ENCODE measurements at places on chromosomes 2 and 18.

DNA sequence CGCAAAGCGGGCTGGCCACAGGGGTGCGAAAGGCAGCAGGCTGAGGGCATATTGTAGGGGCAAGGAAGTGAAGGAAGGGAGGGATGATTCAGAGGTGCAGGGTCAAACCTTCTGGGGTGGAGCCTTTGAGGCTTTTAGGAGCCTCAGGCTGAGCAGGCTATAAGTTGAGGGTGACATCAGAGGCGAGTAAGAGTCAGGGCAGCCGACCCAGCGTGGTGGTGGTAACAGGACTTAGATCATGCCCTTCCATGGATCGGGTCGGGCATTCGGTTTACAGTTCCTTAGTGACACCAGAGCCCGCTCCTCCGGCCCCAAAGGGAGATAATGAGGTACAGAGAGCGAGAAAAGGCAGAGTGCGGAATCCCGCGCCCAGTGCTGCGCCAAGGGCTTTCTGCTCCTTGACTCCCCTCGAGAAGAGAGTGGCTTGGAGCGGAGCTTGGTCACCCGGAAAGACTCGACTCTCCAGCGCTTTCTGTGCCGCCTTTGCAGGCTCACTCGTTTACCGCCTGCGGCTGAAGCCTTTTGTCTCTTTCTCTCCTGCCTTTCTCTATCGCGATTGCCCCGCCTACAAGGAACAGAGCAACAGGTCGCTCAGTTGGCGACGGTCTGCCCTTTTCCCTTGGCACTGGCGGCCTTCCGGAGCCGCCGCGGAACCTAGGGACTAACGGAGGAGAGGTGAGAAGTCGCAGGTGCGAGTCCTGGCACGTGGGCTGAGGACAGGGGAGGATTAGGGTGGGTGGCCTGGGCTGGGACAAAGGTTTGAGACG, 720 bp downstream of the LBX2 start:
- no peak for DNase-seq

- no peak for DNase-seq
These were observed 8.6 kb downstream of the SNRNP27 start for GRCh38 chr2:69902213-69902922.

GRCh38 chr2:40353231-40353630, 98.7 kb downstream of the SLC8A1 start:
- DNase-seq: no peak

GRCh38 chr2:240229603-240230235, 89.3 kb upstream of the OTOS start:
- DNase-seq: no peak

- no peak for DNase-seq
These were observed 5.0 kb downstream of the RFX8 start for GRCh38 chr2:101469863-101470262.

DNA sequence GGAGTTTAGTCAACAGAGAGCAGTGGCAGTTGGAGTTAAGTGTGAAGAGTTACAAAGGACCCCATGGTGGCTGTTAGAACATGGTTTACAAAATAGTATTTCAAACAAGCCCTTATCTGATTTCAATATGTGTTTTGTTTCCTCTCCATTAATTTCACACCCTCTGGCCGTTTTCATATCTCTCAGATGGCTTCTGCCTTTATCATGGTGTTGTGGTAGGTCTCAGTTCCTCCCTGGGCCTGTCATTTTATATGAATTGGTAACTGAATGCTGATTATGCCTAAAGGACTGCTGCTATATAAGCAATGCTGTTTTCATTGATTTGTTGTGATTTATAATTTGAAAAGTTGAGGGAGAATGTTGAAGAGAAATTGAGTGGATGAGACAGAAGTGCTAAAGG, 686.7 kb downstream of the NYAP2 start:
- DNase-seq: no peak

DNA sequence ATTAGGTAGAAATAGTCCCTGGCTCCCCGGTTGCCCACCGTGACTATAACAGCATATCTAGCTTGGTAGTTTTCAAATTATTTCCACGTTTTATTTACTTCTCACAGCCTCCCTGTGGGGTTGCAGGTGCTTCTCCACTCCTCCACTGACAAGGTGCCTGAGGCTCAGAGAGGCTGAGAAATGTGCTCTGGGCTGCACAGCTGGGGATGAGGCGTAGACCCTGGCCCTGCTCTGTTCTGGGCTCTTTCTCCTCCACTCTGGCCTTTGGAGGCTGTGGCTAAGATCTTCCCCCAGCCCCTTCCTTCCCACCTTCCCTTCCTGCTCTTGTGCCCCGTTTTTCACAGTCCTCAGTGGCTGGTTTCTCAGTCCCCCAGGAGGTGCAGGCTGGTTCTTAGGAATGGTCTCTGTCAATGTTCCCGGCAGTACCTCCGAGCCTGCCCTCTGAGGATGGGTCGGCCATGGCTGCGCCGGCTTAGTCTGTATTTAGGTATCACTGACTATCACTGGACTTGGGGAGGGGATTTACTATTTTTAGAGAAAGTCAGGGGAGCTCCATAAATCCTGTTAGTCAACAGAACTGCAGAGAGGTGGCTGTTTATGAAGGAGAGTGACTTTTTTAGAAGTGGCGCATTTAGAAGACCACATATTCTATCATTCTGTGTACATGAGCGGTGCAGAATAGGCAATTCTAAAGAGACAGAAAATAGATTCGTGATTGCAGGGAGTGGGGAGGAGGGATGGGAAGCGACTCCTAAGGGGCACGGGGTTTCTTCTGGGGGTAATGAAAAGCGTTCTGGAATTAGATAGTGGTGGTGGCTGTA, 35.0 kb downstream of the HPCAL1 start:
- no peak for DNase-seq

GRCh38 chr2:46163804-46164528, 133.2 kb upstream of the EPAS1 start:
- DNase-seq: no peak

GRCh38 chr2:199186301-199186751, 271.4 kb downstream of the SATB2 start:
- DNase-seq: no peak

DNA sequence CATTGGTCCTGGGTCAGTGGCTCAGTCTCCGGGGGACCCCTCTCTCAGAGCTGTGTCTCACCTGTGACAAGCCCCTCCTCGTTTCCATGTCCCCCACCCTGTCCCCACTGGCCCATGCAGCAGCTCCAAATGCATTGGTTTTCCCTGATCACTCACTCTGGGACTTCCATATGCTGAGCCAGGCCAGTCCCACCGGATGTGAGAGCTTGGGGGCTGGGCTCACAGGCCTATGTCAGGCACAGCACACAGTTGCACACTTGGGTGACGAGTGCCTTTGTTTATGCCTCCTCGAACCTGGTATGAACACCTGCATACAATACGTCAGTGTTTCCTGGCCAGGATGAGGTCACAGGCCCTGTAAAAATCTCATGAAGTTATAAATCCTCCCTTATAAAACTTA, 232.5 kb downstream of the TFCP2L1 start:
- DNase-seq: no peak

- peak; percentile 93 for DNase-seq
These were observed 7.7 kb upstream of the YWHAQ start for GRCh38 chr2:9638532-9638931.

GRCh38 chr2:160463245-160463644, 30.4 kb downstream of the RBMS1 start:
- DNase-seq: no peak

- no peak for DNase-seq
These were observed 8.8 kb downstream of the ATIC start for GRCh38 chr2:215320679-215321078.

- DNase-seq: no peak
These were observed 702 bp downstream of the OLA1 start for GRCh38 chr2:174247474-174248186.

DNA sequence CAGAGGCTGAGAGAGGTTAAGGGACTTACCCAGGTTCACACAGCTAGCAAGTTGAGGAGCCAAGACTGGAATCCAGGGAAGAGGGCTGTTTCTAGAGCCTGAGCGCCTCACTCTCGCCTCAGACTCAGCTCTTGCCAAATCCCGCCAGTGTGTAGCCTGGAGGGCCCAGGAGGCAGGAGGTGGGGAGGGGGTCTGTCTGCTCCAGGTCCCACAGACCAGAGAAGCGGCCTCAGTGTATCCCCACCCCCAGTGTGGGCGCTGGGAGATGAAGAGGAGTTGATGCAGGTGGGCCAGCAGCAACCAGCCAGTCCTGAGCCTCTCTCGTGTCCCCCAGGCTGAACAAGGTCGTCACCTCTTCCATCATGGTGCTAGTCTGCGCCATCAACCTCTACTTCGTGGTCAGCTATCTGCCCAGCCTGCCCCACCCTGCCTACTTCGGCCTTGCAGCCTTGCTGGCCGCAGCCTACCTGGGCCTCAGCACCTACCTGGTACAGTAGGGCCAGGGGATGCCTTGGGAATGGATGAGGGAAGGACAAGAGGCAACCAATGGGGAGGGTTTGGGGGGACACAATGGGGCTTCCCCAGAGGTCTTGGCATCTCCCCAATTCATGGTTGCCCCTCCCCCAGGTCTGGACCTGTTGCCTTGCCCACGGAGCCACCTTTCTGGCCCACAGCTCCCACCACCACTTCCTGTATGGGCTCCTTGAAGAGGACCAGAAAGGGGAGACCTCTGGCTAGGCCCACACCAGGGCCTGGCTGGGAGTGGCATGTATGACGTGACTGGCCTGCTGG, 5.2 kb upstream of the CTDSP1 start:
- DNase-seq: no peak

DNA sequence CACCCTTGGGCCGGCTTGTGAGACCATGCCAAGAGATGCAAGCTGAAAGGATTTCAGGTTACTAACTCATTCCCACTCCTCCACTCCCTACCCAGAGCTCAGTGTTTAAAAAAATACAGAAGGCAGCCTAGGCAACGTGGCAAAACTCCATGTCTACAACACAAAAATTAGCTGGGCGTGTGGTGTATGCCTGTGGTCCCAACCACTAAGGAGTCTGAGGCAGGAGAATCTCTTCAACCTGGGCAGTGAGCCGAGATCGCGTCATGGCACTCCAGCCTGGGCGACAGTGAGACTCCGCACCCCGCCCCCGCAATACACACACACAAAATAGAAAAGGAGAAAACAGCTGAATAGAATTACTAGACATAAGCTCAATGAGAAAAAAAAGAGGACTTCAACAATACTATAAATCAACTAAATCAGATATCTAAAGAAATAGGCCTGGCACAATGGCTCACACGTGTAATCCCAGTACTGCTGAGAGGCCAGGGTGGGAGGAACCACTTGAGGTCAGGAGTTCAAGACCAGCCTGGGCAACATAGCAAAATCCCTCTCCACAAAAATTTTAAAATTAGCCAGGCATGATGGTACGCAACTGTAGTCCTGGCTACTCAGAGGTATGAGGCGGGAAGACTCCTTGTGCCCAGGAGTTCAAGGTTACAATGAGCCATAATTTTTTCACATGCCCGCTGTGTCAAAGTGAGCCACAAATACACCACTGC, 10.1 kb downstream of the IWS1 start:
- peak; percentile 97 for DNase-seq

- DNase-seq: peak; percentile 55
These were observed 50.9 kb upstream of the BIN1 start for GRCh38 chr2:127157651-127158485.

- no peak for DNase-seq
These were observed 184.7 kb downstream of the NEDD4L start for GRCh38 chr18:58228762-58229161.

GRCh38 chr2:675982-676646, 1.1 kb downstream of the TMEM18 start:
- DNase-seq: peak; percentile 82

DNA sequence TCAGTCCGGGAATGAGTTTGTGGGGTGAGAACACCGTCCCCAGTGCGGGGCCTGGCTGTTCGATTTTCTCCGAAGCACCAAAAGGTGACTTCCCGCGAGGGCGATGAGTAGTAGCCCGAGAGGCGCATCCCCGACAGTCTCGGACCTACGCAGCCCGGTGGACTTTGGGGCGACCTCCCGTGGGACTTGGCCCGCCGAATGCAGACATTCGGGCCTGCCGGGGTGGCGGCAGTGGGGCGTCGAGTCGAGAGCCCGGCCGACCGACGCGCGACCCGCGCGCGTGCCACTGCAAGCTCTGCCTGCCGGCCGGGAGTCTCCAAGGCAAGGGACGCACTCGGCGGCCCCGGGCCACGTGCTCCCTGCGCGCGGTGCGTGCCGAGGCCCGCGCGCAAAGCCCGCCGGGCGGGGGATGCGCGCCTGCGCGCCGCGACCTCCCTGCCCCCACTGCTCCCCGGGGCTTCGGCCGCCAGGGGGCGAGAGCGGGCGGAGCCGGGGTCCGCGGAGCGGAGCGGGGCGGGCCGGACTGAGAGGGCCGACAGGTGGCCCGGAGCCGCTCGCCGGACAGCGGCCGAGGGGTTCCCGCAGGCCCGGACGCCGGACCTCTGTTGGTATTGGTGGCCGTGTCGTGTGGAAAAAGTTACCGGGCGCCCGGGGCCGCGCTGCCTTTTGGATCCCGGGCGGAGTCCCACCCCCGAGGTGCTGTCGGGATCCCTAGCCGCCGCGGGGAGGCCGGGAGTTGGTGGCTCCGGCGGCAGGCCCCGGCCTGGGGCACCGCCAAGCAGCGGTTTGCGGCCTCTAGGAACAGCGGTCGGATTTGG, 1.9 kb downstream of the PTMA start:
- peak; percentile 84 for DNase-seq

DNA sequence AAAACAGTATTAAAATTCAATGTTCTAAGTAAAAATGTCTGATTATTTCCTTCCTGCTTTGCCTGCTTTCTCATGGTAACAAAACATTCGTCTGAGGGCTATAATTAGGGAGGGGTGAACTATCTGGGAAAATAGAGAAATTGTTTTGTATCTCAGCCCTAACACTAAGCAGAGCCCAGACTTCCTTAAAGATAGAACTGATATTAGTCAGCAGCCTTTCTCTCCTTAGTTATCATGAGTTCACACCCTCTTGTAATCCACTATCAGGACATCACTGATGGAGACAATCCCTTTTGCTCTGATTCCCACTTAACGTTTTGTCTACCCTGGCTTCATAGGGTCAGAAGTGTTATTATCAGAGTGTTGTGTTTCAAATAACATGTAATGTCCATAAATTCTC, 701.1 kb upstream of the ZEB2 start:
- no peak for DNase-seq

DNA sequence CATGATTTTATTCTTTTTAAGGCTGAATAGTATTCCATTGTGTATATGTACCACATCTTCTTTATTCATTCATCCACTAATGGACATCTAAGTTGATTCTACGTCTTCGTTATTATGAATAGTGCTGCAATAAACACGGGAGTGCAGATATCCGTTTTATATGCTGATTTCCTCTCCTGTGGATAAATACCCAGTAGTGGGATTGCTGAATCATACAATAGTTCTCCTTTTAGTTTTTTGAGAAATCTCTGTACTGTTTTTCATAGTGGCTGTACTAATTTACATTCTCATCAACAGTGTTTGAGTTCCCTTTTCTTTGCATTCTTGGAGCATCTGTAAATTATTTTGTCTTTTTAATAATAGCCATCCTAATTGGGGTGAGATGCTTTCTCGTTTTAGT, 114.5 kb downstream of the RGPD3 start:
- DNase-seq: no peak

GRCh38 chr18:57747809-57748680, 55.1 kb downstream of the ATP8B1 start:
- DNase-seq: no peak

- no peak for DNase-seq
These were observed 13.9 kb downstream of the ASB18 start for GRCh38 chr2:236250286-236250685.

All from SJSA1 (cell line).